ENCODE measurements at places on chromosomes 16 and 17.

DNA sequence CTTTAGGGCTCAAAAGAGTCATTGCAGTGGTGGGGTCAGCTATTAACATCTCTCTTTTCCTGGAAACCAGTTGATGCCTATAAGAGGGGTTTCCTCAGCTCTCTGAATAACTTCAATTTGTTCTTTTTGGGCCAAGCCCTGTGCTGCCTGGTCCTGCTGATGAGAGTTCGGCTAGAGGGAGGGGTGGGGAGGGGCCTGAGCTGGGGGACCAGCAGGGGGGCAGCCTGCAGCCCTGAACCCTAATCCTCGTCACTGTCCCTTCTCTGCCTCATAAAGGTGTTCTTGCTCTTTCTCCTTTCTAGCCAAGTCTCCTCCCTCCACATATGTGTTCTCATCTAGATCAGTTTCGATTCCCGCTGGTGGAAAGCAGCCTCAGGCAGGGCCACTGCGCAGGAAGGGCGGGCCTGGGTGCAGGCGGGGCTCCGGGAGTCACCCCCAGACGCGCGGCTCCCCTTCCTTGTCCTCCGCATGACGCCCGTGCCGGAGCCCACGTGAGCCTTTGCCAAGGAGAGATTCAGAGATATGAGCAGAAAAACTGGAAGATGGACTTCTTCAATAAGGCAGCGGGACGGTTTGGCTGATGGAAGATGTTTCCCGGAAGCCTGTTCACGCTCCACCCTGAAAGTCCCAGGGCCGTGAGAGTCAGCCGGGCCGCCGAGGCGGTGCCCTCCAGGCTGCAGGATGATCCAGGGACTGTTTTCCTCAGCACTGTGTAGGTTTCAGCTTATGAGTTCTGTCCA lies 15.0 kb upstream of the RHOT1 start:
- DNase-seq: peak; percentile 68

DNA sequence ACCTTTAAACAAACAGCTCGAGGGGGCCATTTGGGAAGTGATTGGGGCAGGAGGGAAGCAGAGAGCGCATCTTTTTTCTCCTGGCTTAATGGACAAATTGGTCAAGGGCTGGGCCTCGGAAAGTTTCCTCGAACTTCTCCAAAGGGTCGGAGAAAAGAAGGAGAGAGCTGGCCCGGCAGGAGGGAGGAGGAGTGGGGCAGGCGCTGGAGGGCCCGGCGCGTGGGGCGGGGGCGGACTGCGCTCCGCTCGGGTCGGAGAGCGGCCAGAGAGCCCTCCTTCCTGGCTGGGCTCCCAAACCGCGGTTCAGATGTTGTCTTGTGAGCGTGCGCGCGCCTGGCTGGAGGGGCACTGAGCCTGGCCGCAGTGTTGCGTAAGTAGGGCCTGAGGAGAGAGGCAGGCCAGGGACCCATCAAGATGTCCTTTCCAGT lies 1.2 kb downstream of the MMP2 start:
- DNase-seq: no peak

DNA sequence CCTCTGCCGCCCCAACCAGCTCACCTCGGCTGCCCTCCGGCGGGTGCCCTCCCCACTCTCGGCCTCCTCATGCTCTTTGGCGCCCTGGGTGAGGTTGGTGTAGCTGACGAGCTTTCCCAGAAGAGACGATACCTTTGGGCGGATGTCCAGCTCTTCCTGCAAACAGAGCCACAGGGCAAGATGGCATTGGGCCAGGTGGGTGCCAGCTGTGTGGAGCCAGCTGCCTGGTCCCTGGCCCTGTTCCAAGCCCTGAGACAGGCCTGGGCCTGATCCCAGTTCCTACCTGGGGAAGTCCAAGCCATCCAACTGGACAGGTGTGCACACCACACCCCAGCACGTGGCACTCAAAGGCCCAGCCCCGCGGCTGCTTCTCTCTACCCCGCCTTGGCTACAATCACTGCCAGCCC lies 6.9 kb downstream of the SLC12A4 start:
- DNase-seq: no peak

DNA sequence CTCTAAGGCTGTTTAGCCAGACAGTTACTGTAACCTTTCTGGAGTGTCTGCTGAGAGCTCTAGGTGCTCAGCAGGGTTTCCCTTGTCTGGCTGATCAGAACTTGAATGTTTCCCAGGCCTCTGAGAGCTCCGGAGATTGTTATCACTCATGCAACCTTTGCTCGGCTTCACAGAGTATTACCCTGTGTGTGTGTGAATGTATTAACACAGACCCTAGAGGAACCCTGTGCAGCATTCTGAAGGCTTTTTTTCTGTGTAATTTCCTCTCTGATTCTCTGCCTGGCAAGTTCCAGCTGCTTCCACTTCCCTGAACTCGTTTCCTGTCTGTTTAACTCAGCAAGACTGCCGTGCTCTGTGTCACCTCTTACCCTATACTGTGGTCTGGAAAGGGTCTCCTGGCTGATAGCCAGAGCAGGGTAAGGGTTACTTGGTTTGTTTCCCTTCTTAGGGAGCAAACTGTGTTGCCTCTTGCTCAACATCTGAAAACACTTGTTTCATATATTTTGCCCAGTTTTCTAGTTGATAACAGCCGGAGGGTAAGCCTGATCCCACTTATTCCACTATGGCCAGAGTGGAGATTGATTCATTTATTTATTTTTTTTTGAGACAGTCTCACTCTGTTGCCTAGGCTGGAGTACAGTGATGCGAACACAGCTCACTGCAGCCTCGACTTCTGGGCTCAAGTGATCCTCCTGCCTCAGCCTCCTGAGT lies 21.7 kb downstream of the PRMT7 start:
- DNase-seq: no peak

DNA sequence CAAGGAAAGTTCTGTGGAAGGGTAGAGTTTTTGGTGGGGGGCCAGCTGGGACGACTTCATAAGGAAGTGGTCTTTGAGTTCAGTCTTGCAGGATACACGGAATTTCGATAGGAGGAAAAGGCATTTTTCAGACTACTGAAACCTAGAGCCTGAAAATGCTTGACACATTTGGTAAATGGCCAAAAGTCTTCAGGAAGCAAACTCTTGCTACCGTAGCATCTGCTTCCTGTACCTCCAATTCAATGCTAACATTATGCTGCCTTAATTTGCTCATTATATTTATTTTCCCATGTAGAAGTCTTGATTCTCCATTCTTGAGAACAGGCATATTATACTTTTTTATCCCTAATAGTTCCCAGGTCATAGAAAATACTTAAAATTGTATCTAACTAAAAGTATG lies 129.3 kb upstream of the MED13 start:
- no peak for DNase-seq

GRCh38 chr16:76941113-76941512 lies 249.9 kb upstream of the MON1B start:
- DNase-seq: no peak

- no peak for DNase-seq
Measured at GRCh38 chr17:59111539-59111938, 4.9 kb upstream of the TRIM37 start.

- no peak for DNase-seq
Measured at GRCh38 chr17:75457047-75457654, 716 bp downstream of the TMEM94 start.

GRCh38 chr16:89325861-89326471 lies 108.5 kb downstream of the ZNF778 start:
- DNase-seq: no peak

DNA sequence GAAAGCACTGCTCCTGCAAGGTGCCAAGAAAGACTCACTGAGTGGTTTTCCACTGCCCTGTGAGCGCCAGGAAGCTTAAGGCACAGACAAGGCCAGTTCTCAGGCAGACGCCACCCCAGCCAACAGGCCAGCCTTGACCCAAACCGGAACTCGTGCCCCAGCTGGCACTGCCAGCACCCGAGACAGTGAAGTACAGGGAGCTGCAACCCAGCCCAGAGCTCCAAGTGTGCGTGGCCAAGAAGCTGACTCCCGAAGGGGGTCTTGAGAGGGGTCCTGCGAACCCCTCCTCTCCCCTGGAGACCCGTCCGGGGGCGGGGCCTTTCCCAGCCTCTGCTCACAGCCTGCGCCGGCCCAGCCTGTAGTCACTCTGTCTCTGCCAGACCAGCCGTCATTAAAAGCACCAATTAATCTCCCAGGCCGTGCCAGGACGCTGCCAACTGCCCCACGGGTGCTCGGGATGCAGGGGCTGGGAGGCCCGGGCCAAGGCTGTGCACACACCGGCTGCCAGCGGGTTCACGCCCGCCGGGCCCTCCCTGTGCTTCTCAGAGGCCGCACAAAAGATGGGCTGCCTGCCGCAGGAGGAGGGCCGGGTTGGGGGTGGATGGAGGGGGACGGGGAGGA lies 4.4 kb upstream of the SOX8 start:
- DNase-seq: no peak

- DNase-seq: no peak
Measured at GRCh38 chr17:36728030-36728991, 126.9 kb downstream of the MRM1 start.

DNA sequence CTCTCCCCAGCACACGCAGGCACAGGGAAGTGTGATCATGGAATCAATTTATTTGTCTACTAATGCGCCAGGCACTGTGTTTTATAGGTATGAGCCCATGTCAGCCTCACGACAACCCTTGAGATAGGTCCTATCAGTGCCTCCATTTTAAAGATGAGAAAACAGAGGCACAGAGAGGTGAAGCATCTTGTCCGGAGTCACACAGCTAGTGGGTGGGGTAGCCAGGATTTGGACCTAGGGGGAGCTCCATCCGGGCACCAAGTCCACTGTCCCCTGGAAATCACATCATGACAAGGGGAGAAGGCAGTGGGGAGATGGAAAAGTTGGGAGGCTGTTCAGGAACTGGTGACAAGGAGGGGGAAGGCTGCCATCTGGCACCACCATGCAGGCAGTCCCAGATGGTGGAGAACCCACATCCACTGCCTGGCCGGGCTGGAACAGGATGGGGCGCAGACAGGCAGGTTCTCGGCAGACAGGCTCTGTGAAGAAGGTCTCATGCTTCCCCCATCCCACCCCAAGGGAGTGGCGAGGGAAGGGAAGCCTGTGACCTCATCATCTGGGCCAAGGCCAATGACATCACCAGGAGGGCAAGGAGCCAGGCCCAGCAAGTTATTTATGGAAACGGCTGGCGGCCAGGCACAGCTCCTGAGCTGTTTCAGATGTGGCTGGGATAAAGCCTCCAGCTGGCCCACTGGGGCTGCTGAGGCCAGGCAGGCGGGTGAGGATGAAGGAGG lies 126.0 kb upstream of the SDK2 start:
- DNase-seq: no peak

GRCh38 chr17:70217571-70217970 lies 48.2 kb downstream of the KCNJ2 start:
- DNase-seq: no peak

GRCh38 chr17:47239967-47240651 lies 13.5 kb upstream of the ITGB3 start:
- no peak for DNase-seq

GRCh38 chr16:73069581-73070262 lies 21.8 kb upstream of the ZFHX3 start:
- no peak for DNase-seq

DNA sequence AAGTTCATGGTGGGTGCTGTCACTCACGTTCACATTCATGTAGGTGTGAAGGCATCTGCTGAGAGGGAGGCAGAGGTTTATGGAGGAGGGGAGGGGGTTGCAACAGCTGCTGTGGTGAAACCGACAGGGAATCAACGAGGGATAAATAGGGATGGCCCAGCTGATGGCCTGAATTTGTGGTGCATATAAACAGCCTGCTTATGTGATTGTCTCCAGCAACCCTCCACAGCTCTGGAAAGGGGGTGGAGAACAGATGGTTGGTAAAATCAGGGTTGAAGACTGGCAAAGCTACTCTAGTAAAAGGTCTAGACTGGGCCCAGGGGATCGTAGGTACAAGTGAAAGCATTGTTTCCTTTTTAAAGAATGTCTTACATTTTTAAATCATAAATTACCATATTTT lies 53.7 kb downstream of the IQCK start:
- DNase-seq: no peak

Measured in effector memory CD8-positive, alpha-beta T cell (primary cell).